ENCODE measurements at places on chromosomes 2 and 18. TPM values are rescaled to one million over a fixed set of nuclear protein-coding genes. Genes with fewer than 3 reads are reported as not detected.
A peak's percentile ranks its signal among the peaks of the same experiment; 100 is the strongest.

- no peaks in the 10 kb centered on the region for H3K36me3 ChIP-seq
- H3K4me3 ChIP-seq: no peak overlapping the region
- DNase-seq: no peak
- no peaks in the 10 kb centered on the region for H3K27me3 ChIP-seq
- H3K27ac ChIP-seq: peak overlapping the region; percentile 71
- peaks cover 48% of the 10 kb centered on the region for H3K4me1 ChIP-seq
Measured at GRCh38 chr18:58785171-58785805, 79.4 kb upstream of the ZNF532 start.

DNA sequence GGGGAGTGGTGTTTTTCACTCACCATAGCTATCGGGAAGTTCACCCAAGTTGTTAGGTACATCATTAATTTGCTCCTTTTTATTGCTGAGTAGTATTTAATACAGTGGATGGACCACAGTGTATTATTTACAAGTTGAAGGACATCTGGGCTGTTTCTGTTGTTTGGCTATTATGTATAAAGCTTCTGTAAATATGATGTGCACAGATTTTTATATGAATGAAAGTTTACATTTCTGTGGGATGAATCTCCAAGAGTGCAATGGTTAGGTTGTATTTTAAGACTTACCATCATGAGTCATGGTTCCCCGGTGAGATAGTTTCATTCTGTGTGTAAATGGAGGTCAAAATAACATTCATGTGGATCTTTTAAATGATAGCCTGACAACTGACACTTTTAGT lies 337.4 kb downstream of the PTPRM start:
- no peaks in the 10 kb centered on the region for H3K27me3 ChIP-seq
- no peak overlapping the region for H3K4me3 ChIP-seq
- no peak for DNase-seq
- H3K4me1 ChIP-seq: no peaks in the 10 kb centered on the region
- H3K36me3 ChIP-seq: no peaks in the 10 kb centered on the region
- H3K27ac ChIP-seq: no peak overlapping the region

DNA sequence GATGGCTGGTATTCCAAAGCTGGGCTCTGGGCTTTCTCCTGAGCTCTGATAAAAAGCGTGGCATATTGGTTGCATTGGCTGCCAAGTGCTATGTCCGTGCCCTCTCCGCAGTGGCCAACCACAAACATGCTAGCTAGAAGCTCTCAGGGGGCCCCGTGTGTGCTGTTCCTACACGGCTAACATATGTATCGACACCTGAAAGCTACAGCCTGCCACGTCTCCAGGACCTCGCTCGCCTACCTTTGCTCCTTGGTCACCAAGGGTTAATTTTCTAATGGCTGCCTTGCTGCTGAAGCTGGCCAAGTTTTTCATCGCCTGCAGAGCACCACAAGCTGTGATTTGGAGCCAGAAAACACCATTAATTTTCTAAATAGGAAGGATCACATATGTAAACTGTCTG lies 888.4 kb downstream of the BCL11A start:
- H3K4me3 ChIP-seq: no peak overlapping the region
- H3K4me1 ChIP-seq: no peaks in the 10 kb centered on the region
- H3K36me3 ChIP-seq: no peaks in the 10 kb centered on the region
- no peak for DNase-seq
- no peak overlapping the region for H3K27ac ChIP-seq
- H3K27me3 ChIP-seq: no peaks in the 10 kb centered on the region

The GKN1 gene
- total RNA-seq: not detected

- peaks cover 10% of the 10 kb centered on the region for H3K4me1 ChIP-seq
- no peak overlapping the region for H3K4me3 ChIP-seq
- H3K27ac ChIP-seq: no peak overlapping the region
- no peaks in the 10 kb centered on the region for H3K36me3 ChIP-seq
- DNase-seq: no peak
- no peaks in the 10 kb centered on the region for H3K27me3 ChIP-seq
Measured at GRCh38 chr18:12595571-12596255, 62.2 kb downstream of the SPIRE1 start.

The DLGAP1 gene
- 3.2 TPM for total RNA-seq

GRCh38 chr18:73119574-73119973 lies 251.8 kb upstream of the NETO1 start:
- no peaks in the 10 kb centered on the region for H3K36me3 ChIP-seq
- no peak overlapping the region for H3K27ac ChIP-seq
- H3K4me3 ChIP-seq: no peak overlapping the region
- no peaks in the 10 kb centered on the region for H3K27me3 ChIP-seq
- H3K4me1 ChIP-seq: no peaks in the 10 kb centered on the region

DNA sequence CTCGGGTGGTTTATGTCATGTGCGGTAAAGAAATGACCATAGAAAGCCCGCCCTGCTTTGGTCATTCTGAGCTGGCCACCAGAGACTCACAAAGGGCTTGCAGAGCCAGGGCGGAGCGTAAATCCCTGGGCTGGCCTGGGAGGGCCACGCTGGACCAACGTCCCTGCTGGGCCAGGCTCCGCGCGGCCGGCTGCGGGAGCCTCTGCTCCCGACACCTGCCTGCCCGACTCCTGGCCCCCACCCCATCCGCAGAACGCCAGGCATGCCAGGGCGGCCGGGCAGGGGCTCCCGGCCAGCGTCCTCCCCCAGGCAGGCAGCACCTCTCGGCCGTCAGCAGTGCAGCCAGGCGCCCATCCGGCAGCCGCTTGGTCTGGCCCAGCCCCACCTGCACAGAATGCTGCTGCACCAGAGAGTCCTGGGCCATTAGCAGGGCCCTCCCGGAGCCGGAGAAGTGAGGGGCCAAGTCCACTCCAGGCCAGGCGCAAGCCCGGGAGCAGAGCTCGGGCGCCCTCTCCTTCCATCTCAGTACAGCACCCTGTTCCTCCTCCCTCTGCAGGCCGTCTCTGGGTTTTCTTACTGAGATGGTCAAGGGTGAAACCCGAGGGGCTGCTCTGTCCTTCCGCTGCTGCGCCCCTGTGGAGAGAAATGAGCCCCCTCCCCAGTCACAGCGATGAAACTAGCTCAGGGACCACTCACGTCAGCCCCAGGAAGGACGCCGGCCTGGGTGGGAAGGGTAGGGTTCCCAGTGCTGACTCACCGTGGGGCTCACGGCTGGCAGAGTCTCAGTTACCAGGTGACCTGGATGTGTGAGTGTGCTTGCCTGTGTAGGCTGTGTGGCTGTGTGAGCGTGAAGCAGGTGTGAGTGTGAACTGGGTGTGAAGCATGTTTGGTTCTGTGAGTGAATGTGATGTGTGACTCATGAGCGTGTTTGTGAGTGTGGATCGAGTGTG lies 83.3 kb downstream of the PTGR3 start:
- no peaks in the 10 kb centered on the region for H3K27me3 ChIP-seq
- peak; percentile 79 for DNase-seq
- H3K36me3 ChIP-seq: no peaks in the 10 kb centered on the region
- H3K4me3 ChIP-seq: no peak overlapping the region

- no peaks in the 10 kb centered on the region for H3K27me3 ChIP-seq
- H3K36me3 ChIP-seq: no peaks in the 10 kb centered on the region
- no peak overlapping the region for H3K4me3 ChIP-seq
- H3K27ac ChIP-seq: no peak overlapping the region
- H3K4me1 ChIP-seq: no peaks in the 10 kb centered on the region
Measured at GRCh38 chr2:21423854-21424253, 300.1 kb downstream of the TDRD15 start.

GRCh38 chr2:79369127-79369526 lies 143.7 kb upstream of the CTNNA2 start:
- H3K4me1 ChIP-seq: no peaks in the 10 kb centered on the region
- no peaks in the 10 kb centered on the region for H3K36me3 ChIP-seq
- H3K27me3 ChIP-seq: no peaks in the 10 kb centered on the region
- no peak overlapping the region for H3K4me3 ChIP-seq
- no peak overlapping the region for H3K27ac ChIP-seq

DNA sequence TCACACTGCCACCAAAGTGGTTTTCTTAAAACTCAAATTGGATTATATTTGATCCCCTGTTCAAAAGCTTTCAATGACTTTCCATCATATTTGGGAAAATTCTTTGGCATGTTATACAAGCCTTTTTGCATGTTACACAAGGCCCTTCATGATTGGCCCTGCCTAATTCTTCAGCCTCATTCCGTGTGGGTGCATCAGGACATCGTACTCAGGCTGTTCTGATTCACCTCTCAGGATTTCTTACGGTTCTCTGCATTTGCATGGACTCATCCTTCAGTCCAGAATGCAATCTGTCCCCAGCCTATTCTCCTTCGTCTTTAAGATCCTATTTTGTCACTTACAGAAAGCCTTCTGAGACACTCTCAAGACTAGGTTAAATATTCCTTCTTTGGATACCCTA lies 107.8 kb downstream of the LYPD1 start:
- DNase-seq: no peak
- no peak overlapping the region for H3K4me3 ChIP-seq
- no peaks in the 10 kb centered on the region for H3K4me1 ChIP-seq

The PKDCC gene
- 146 TPM for total RNA-seq

DNA sequence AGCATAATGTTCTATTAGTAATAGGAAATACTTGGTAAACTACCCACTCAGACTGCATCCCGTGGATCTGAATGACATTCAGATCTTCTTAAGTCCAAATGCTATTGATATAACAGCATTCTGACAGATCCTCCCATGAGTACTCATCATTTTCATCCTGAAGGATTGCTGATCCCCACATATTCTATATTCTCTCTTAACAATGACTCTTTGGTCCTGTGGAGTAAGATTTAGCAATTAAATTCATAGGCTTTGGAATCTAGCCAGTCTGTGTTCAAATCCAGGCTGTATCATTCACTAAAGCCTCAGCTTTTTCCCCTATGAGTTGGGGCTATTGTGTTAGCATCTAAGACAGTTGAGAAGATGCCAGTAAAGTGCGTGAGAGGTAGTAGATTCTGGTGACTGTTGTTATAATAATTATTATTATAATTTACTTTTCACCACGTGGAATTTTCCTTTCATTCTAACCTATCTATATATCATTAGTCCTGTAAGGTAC lies 591.3 kb upstream of the SYT4 start:
- peaks cover 15% of the 10 kb centered on the region for H3K4me1 ChIP-seq
- H3K4me3 ChIP-seq: no peak overlapping the region
- H3K27me3 ChIP-seq: no peaks in the 10 kb centered on the region
- H3K27ac ChIP-seq: no peak overlapping the region
- no peak for DNase-seq

GRCh38 chr18:55515941-55516710 lies 71.9 kb downstream of the TCF4 start:
- no peak overlapping the region for H3K4me3 ChIP-seq
- H3K27ac ChIP-seq: no peak overlapping the region
- no peak for DNase-seq
- no peaks in the 10 kb centered on the region for H3K4me1 ChIP-seq
- no peaks in the 10 kb centered on the region for H3K27me3 ChIP-seq
- H3K36me3 ChIP-seq: no peaks in the 10 kb centered on the region

- DNase-seq: no peak
- H3K36me3 ChIP-seq: no peaks in the 10 kb centered on the region
- H3K4me1 ChIP-seq: no peaks in the 10 kb centered on the region
- H3K27ac ChIP-seq: no peak overlapping the region
Measured at GRCh38 chr2:180472133-180472532, 465.0 kb upstream of the CWC22 start.

The ERBB4 gene
- total RNA-seq: 0.25 TPM

The C1QL2 gene
- not detected for total RNA-seq

The KCNIP3 gene
- total RNA-seq: 27.5 TPM

The AQP12B gene
- not detected for total RNA-seq

- no peak for DNase-seq
- H3K36me3 ChIP-seq: no peaks in the 10 kb centered on the region
- peaks cover 14% of the 10 kb centered on the region for H3K4me1 ChIP-seq
- H3K27ac ChIP-seq: no peak overlapping the region
Measured at GRCh38 chr2:72682061-72682460, 143.8 kb downstream of the EXOC6B start.

- H3K27me3 ChIP-seq: no peaks in the 10 kb centered on the region
- H3K27ac ChIP-seq: no peak overlapping the region
- no peaks in the 10 kb centered on the region for H3K36me3 ChIP-seq
Measured at GRCh38 chr2:12303181-12304030, 413.3 kb upstream of the TRIB2 start.

DNA sequence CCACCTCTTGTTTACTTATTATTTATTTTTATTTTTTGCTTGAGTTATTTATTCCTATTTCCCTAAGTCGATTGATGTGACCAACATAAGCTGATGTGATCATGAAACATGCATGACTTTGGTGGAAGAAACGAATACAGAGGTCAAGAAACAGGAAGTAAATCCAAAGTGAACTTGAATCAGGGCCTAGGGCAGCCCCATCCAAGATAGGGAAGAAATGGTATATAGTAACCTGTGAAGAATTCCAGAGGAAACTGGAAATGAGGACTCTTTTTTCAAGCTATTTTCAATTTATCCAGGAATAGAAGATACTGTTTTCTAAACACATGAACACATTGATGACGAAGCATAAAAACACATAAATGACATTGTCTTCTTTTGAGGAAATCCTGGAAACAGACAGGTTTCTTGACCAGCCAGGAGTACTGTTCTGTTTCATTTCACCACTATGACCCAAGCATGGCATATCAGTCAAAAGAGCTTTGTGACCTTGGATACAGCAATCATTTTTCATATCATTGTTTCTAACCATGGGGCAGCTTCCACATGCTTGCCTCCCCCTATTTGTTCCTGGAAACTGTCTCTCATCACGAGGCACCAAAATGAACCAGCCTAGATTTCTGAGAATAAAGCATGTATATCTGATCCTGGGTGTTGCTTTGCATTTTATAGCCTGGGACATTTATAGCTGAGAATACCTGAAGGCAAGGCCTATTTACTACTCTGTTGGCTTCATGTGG lies 9.1 kb upstream of the LCLAT1 start:
- no peaks in the 10 kb centered on the region for H3K36me3 ChIP-seq
- no peak for DNase-seq
- no peaks in the 10 kb centered on the region for H3K4me1 ChIP-seq

DNA sequence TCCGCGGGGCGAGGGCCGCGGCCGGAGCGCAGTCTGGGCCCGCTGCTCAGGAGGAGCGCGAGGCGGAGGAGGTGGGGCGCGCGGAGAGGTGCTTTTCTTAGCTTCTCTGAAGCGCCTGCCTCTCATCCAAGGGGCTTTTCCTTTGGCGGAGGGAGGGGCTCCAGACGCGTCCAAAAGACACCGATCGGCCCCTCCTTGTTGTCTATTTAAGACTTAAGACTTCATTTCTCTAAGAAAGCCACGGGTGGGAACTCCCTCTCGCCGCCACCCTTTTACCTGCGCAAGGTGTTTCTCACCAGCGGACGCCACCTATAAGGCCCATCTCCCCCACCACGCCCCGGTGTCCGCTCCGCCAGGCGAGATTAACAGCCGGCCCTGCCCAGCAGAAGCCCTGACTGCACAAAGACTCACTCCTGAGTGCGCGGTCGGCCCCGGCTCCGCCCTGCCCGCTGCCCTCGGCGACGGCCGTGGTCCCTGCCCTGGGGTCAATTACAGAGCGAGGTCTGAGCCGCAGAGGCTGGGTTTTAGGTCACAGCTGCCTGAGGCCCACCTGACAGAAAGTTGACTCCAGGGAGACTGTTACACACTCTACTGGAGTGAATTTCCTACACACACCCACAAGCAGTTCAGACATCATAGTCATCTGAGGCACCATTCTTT lies at the start of gene DSC2:
Gene DSC2, minus strand, starts transcription at position 397 of the 660 bp plus-strand sequence. CDS start 450 bp downstream, outside the sequence.
- DNase-seq: no peak
- H3K4me3 ChIP-seq: peak within 1 kb of the TSS; percentile 52
- H3K4me1 ChIP-seq: no peaks in the 10 kb centered on the region
- no peaks in the 10 kb centered on the region for H3K36me3 ChIP-seq
- no peaks in the 10 kb centered on the region for H3K27me3 ChIP-seq
- peak within 1 kb of the TSS; percentile 77 for H3K27ac ChIP-seq

Measured in vagina (tissue), 2 donors.